Inflammatory macrophage treated with lipopolysaccharide for 1 hour (primary cell): ENCODE measurements at places on chromosomes 2 and 18.

DNA sequence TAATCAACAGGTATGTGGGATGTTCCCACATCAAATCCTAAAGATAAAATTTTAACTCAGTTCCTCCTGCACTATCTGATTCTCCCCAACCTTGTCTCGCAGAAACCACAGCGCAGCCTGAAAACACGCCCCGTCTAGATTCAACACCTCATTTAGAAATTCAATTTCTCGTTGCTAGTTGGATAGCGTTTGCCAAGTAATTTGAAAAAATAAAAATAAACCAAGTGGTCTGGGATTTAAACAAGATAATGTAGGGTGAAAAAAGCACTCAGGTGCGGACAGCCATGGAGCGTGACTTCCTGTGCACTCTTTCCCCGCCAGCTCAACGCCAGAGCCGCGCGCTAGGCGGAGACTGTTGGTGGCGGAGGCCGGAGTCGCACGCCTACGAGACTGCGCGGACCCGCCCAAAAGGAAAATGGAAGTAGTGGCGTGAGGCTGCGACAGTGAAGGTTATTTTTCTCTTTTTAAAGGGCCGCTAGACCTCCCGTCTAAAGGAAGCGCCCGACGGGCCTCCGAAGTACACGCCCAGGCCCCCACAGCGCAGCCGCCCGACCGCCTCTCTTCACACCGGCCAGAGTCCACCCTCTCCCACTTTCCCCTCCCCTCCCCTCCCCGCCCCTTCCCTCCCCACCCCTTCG lies 615 bp upstream of the CCNT2 start:
- no peak for DNase-seq

DNA sequence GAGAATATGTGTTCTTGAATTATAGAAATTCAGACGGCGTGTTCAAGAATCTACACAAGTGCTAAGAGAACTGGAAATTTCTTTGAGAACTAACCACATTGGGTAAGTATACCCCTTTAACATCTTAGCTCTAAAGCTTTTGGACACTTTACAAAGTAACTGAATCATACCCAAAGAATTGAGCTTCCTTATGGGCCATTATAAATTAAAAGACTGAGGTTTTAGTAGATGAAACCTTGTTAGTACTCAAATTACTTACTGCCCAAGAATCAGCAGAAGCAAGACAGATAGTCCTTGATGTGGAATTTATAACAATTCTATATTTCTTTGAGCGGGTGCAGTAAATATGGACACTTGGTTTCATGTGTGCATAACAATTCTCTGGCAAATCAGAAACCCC lies 168.3 kb downstream of the PRPF40A start:
- DNase-seq = no peak

GRCh38 chr18:21904856-21905255 lies 164.3 kb downstream of the MIB1 start:
- no peak for DNase-seq

DNA sequence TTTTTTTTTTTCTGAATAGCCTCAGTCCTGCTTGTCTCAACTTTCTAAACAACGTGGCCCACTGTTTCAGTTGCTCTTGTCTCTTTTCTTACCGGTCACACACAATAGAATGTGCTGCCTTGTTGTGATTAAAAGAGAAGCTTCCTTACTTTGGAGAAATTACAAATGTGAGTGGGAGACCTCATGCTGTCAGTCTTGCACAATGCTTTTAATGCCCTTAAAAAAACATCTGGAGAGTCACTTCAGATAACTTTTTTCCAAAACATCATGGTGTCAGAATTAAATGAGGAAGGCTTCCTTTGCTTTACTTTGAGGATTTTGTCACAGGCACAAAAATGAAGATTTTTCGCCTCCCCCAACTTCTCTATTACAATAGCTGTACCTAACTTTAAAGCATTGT lies 37.7 kb downstream of the LHCGR start:
- DNase-seq = no peak

DNA sequence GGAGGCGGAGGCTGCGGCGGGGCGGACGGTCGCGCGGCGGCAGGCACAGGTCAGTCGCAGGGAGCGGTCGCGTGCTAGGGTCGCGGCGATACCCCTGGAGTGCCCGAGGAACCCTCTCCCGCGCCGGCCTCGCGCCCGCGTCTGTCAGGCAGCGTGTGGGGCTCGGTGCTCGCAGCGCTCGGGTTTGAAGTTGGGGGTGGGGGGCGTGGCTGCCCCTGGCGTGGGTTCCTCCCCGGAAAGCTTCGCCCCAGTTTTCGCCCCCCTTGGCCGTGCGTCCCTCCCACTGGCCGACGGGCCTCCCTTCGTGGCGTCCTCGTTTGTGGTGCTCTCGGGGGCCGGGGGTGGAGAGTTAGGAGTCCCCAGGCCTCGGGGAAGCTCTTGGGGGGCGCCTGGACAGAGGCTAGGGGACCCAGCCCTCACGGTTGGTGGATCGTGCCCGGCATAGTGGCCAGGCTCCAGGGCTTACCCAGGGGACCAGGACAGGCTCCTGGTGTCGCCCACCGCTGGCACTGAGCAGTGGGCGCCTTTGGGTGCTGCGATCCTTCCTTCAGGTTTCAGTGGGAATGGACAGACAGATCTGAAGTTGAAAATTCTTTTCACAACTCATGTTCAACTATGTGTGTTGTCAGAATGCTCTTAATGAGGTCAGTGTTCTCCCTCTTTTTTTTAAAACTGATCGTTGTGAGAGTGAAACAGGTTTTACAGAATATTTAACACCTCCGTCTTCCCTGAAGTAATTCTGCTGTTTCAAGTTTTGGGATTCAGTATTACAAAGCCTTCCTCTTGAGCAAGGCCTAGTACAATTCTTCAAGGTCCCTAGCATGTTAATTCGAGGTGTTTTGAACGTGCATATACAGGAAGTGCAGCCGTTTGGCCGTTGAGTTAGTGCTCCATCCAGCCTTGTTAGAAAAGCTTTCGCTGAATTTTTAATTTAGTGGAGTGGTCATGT lies 604 bp downstream of the RALBP1 start:
- DNase-seq = peak; percentile 35

DNA sequence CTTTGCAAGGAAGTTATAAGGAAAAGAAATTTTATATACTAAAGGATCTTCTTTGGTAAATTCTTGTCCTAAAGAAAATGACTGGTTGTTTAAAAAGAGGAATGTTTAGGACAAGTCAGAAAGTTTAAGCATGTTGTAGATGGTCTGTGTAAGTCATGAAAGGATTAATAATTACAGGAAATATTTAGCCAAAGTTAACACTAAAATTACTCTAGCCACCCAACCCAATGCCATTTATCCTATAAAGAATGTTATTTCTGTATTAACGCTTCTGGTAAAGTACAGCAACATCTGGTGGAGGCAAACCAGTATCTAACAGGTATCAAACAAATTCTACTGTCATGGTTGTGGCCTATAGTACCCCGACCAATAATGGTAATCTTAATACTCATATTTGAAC lies 546.9 kb upstream of the PKDCC start:
- DNase-seq = no peak

DNA sequence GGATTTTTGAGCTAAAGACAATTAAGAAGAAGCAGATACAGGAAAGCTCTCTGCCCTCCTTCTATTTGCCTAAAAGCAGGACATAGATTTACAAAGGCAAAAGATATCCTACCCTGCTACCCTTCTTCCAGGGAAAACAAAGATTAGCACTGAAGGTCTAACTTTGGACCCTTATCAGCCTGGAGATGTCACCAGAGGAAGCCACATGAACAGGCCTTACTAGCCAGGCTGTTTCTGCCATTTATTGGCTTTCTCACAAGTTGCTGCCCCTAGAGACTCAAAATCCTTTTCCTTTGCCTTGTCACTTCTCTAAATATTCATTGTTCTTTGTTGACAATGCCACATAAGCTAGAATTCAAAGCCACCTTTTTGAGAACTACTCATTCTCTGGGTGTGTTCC lies 147.3 kb downstream of the B3GNT2 start:
- DNase-seq = no peak

GRCh38 chr18:44732599-44732998 lies 51.9 kb downstream of the SETBP1 start:
- no peak for DNase-seq

GRCh38 chr2:11874861-11875260 lies 128.4 kb downstream of the LPIN1 start:
- DNase-seq = no peak

DNA sequence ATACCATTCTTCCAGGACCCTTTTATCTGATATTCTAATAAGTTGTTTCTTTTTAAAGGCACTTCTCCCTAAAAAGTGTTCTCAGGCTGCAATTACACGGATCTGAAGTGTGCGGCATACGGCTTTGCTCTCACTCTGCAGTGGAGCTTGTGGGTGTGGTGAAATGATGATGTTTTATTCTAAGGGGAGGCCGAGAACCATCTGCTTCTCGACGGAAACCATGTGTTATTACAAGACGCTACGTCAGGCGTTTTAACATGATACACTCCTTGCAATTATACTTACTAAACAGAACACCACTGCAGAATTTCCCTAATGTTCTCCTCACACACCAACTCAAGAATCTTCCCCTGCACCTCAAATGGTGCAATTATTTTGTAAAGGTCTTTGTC lies 34.9 kb upstream of the CTDP1 start:
- DNase-seq = no peak

GRCh38 chr2:158969715-158970240 lies 1.3 kb downstream of the TANC1 start:
- peak; percentile 20 for DNase-seq

GRCh38 chr2:25032094-25032493 lies 9.8 kb upstream of the EFR3B start:
- peak; percentile 66 for DNase-seq

- no peak for DNase-seq
Measured at GRCh38 chr2:241900251-241901017, 30.9 kb downstream of the RTP5 start.

DNA sequence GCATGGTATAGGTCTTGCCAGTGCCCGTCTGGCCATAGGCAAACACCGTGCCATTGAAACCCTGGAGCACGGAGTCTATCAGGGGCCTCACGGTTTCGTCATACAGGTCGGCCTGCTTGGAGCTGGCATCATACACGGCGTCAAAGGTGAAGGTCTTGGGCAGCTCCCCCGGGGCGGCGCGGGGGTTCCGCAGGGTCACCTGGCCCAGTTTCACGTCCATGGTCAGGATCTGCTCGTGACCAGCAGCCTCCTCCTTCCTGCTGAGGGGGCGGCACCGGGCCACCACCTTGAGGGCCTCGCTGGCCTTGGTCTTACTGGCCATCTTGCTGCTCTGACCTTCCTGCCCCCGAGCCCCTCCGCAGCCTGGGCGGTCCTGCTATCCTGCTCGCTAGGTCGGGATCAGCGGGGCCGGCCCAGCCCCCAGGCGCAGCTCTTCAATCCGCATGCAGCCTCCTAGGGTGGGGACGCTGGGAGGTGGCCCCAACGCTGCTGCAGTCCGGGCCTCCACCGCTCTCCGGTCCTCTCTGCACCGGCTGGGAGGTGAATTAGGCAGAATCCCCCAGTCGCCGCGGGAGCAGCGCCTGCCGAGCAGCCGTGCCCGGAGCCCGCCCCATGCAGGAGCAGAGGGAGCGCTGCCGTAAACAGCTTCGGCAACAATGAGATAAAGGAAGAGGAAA lies 563 bp downstream of the KIF3C start:
- DNase-seq = no peak

DNA sequence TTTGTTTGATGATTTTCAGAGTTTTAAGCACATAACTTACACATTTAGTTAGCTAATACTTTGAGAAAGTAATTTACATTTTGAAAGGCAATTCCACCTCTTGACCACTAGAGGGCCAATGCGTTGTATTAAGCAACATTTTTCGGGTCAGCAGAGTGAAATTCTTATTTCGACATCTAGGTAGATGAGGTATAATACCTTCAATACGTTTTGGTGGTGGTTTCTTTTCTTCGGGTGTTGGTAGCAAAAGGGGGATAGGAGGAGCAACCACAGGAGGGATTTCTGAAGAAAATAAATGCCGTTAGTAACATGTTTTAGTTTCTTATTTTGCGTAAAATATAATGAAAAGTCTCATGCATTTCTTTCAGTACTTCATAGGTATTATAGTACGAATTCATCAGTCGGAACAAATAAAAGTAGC lies 106.3 kb downstream of the TTN start:
- DNase-seq = peak; percentile 54

- DNase-seq = peak; percentile 41
Measured at GRCh38 chr2:189783451-189783926, 650 bp downstream of the ORMDL1 start.

DNA sequence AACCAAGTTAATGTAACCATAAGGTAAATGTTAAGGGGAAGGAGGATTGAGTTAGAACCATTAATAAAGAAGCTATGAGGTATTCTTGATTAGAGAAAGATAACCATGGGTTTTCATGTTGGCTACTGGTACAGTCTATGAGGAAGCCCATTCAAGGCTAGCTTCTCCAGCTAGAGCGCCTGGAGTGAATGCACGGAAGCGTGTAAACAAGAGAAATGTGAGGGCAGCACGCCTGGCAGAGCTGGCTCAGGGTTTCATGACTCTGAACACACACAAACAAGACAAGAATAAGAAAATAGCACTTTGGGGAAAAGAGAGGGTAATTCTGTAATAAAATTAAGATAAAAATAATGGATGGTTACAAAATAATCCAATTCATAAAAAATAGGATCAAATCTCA lies 255.3 kb downstream of the PDE11A start:
- DNase-seq = no peak

DNA sequence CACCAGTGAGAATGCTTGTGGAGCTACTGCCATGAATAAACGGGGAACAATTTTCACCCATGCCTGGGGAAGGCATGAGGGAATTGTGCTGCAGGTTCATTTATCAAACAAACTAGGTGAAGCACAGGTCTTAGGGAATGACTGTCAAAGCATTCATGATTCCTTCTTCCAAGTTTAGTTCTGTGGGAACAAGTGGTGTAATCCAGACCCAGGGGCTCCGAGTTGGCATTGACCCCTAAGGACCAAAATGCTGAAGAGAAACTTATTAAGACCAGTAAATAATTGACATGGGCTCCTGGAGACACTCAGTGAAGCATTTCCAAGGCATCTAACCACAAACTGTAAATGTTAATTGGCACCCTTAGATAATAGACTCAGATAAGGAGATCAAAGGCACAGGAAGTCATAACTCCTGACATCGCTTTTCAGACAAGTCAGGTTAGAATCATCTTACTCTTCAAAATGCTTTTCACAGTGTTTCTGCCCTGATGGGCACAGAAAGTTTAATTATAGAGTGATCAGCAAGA lies 96.9 kb downstream of the SPP2 start:
- no peak for DNase-seq

- DNase-seq = no peak
Measured at GRCh38 chr18:35106013-35106844, 65.0 kb downstream of the MAPRE2 start.

DNA sequence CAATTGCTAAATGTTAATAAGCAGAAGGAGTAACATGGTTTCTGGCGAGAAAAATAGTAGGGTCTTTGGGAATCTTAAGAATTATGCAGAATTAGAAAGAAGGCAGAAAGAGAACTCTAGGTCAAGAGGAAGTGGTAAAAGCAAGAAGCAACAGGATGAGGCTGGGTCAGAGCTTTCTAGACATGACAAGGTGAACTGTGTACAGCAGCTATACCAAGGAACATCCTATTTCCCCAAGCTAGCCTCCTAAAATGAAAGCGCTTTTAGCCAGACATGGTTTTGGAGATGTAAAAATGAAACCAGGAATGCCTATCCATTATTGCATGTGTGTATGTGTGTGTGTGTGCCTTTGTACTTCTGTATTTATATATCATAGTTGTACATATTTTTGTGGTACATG lies 42.3 kb upstream of the STAT1 start:
- DNase-seq = no peak

GRCh38 chr2:71410696-71411095 lies 42.7 kb upstream of the DYSF start:
- DNase-seq = peak; percentile 70

- no peak for DNase-seq
Measured at GRCh38 chr2:33984131-33984530, 385.0 kb upstream of the FAM98A start.

- no peak for DNase-seq
Measured at GRCh38 chr18:23088310-23088709, 47.0 kb upstream of the CABLES1 start.

GRCh38 chr2:37570773-37571586 lies 100.5 kb downstream of the CDC42EP3 start:
- DNase-seq = peak; percentile 31
